ENCODE measurements at places on chromosomes 12 and 14.

DNA sequence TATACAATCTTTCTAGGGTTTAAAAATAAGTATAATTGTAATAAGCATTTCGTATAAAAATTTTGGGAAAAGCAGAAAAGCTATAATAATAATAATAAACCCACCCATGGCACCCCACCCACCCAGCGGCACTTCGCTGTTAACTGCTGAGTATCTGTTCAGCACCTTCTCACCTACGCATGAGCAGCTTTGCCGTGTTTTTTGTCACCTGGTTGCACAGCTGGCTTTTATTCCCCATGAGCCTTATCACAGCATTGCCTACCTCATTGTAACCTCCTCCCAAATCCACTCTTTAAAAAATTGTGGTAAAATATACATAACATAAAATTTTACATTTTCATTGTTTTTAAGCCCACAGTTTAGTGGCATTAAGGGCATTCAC lies 34.7 kb downstream of the CYP46A1 start:
- no peak for DNase-seq

GRCh38 chr12:96995861-96996260 lies 88.8 kb downstream of the NEDD1 start:
- DNase-seq: no peak

- no peak for DNase-seq
Observed at GRCh38 chr12:57729321-57729844, 9.2 kb downstream of the AGAP2 start.

GRCh38 chr12:109777544-109777943 lies 55.7 kb downstream of the TRPV4 start:
- DNase-seq: no peak

DNA sequence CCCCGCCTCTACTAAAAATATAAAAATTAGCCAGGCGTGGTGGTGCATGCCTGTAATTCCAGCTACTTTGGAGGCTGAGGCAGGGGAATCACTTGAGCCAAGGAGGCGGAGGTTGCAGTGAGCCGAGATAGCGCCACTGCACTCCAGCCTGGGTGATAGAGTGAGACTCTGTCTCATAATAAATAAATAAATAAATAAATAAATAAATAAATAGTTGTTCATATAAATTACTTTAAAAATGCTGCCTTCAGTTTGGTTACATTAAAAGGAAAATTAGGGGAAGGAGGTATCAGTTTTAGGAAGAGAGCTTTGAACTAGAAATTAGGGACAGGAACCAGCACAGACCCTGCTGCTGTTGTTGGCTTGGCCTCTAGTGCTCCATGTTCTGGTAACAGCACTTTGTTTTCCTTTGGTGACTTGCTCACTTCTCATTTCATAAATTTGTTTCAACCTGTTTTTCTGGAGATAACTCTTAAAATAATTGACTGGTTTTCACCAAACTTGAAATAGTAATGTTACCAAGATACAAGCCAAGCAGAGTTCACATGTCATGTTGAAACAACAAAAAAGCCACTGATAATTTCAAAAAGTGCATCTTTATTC lies 22.9 kb upstream of the PTPRB start:
- no peak for DNase-seq

DNA sequence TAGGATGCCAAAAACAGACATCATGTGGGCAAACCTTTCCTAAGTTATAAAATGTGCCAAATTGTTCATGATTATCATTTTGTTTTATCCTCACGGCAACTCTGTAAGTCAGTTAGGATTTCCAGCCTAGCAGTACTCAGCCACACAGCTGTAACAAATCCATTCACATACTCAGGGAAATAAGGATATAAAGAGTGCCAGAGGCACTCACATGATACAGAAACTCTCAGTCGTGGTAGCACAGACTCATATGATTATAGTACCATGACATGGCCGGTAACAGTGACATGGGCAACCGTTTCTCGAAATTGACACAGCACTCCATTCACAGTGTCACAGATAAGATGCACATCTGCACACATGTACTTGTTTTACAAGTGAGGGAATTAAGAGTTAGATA lies 344.2 kb downstream of the LRIG3 start:
- no peak for DNase-seq

GRCh38 chr12:83801972-83802371 lies 1110.6 kb downstream of the SLC6A15 start:
- DNase-seq: no peak

DNA sequence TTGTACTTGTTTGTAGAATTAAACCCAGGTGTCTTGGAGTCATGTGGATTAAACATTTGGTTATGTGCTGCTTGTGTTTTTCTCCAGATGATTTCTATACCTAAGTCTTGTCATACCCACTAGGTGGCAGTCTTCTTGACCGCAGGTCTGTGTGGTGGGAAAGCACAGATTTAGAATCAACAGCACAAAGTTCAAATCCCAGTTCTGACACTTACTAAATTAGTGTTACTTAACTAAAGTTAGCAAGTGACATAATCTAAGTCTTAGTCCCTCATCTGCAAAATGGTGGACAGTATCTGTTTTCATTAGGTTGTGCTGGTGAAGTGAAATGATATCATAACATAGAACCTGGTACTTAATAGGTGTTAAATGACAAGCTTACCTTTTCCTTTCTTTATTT lies 151.0 kb upstream of the ARHGAP5 start:
- no peak for DNase-seq

- no peak for DNase-seq
Observed at GRCh38 chr12:6620137-6620884, 13.1 kb upstream of the CHD4 start.

- DNase-seq: no peak
Observed at GRCh38 chr12:50947933-50948626, 4.3 kb upstream of the HIGD1C start.

DNA sequence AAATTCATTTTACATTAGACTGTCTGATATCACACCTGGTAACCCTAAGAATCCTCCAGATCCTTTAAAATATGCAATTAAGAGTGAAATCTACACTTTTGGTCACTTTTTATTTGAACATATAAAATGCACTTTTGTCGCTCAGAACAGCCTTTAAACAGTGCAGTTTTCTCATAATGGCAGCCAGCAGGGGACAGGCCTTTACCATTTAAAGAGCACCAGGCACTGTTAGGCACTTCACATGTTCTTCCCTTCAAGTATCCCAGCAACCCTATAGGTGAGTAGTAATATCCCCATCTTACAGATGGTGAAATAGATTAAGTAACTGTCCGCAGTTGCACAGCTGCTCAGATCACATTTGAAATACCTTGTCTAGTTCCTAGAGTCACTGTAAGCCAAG lies 11.3 kb upstream of the SAMD4A start:
- no peak for DNase-seq
